ENCODE measurements at places on chromosomes 7 and 10. TPM values are rescaled to one million over a fixed set of nuclear protein-coding genes. Genes with fewer than 3 reads are reported as not detected.

GRCh38 chr10:17675638-17676037 is 31.7 kb downstream of the STAM start:
- no peak for DNase-seq
- peaks cover 40% of the 10 kb centered on the region for H3K4me1 ChIP-seq
- no peaks in the 10 kb centered on the region for H3K36me3 ChIP-seq
- H3K27ac ChIP-seq, result no peak overlapping the region

- H3K4me3 ChIP-seq, result no peak overlapping the region
- peaks cover 19% of the 10 kb centered on the region for H3K4me1 ChIP-seq
- no peaks in the 10 kb centered on the region for H3K36me3 ChIP-seq
- peak overlapping the region; percentile 42 for H3K27ac ChIP-seq
- H3K27me3 ChIP-seq, result no peaks in the 10 kb centered on the region
Measured at GRCh38 chr10:11874568-11875493, 51.7 kb downstream of the PROSER2 start.

- no peak for DNase-seq
- peak overlapping the region; percentile 97 for H3K4me3 ChIP-seq
- H3K27me3 ChIP-seq, result no peaks in the 10 kb centered on the region
- H3K36me3 ChIP-seq, result peaks cover 14% of the 10 kb centered on the region
- peak overlapping the region; percentile 91 for H3K27ac ChIP-seq
Measured at GRCh38 chr10:121928528-121928884, 675 bp upstream of the ATE1 start.

DNA sequence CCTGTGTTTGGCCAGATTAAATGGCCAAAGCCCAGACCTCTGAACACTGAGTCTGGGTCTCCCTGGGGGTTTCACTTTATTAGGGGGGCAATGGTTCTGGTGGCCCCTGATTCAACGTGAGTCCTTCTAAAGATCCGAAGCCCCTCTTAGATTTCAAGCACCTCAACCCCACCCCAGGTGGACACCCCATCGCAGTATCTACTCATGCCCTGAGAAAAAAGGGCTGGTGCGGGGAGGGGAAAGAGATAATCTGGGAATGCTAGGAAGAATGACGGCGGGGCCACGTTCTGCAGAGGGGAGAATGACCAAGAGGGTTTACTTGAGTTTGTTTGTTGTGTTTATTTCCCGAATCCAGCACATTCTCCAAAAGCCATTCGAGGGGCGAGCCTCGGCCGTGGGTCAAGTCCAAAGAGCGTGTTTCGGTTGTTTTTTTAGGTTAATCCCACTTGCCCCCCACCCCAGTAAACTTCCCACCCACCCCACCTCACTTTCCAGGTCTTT is 832 bp downstream of the PDLIM1 start:
- peak overlapping the region; percentile 97 for H3K4me3 ChIP-seq
- H3K36me3 ChIP-seq, result peaks cover 32% of the 10 kb centered on the region
- H3K27me3 ChIP-seq, result no peaks in the 10 kb centered on the region
- peak overlapping the region; percentile 84 for H3K27ac ChIP-seq
- H3K4me1 ChIP-seq, result peaks cover 40% of the 10 kb centered on the region

DNA sequence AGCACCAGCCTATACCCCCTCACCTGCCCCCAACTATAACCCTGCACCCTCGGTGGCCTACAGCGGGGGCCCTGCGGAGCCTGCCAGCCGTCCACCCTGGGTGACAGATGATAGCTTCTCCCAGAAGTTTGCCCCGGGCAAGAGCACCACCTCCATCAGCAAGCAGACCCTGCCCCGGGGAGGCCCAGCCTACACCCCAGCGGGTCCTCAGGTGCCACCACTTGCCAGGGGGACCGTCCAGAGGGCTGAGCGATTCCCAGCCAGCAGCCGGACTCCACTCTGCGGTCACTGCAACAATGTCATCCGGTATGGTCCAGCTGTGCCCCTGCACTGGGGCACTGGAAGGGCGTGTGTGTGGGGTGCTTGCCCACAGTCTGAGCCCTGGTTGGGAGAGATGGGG is 40.0 kb upstream of the BMPR1A start:
- no peak overlapping the region for H3K27ac ChIP-seq
- H3K4me3 ChIP-seq, result no peak overlapping the region
- no peaks in the 10 kb centered on the region for H3K27me3 ChIP-seq
- H3K36me3 ChIP-seq, result no peaks in the 10 kb centered on the region
- no peak for DNase-seq

DNA sequence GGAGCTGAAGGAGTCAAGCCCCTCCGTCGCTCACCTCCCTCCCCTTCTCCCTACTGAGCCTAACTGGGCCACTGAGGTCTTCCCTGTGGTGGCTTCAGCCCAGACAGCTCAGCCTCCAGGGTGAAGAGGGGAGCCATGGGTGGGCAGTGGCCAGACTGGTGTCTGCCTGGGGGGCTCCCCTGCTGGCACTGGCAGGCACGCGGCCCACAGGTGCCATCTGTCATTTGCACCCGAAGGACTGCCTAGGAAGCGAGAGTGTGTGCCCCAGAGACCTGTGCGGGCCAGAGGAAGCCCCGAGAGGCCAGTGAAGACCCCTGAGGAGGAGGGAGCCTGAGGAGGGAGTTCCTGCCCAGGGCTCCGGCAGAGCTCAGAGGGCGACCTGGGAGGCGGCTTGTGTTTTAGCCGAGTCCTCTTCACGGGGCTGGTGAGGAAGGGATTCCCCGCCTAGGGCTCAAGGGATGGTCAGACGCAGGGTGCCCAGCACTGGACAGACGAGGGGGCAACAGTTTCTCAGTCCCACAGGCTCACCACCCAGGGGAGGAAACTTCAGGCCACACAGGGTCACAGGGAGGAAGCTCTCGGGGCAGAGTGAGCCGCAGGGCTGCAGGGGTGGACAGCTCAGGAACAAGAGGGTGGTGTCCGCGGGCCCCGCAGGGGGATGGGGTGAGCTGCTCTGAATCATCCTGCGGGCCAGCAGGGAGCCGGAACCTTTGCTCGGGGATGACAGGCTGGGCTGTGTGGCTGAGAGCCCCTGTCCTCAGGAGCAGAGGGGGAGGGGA is 76.2 kb upstream of the PPP2R2D start:
- H3K36me3 ChIP-seq, result no peaks in the 10 kb centered on the region
- H3K27ac ChIP-seq, result no peak overlapping the region
- H3K27me3 ChIP-seq, result no peaks in the 10 kb centered on the region
- peak; percentile 40 for DNase-seq
- no peaks in the 10 kb centered on the region for H3K4me1 ChIP-seq
- no peak overlapping the region for H3K4me3 ChIP-seq

DNA sequence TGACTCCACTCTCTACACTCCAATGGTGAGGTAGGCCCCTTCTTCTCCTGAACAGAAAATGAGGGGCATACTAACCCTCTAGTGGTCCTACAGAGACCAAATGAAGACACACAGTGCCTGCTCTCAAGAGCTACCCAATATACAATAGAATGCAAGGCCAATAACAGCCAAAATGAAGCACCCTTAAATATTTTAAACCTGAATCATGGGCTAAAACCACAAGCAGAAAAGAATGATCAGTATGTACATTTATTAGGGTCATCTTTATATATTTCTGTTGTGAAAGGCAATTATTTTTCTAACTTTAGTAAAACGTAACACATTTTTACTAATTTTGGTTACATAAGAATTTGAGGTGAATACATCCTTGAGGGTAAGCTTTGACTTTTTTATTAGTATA is 49.9 kb upstream of the COL1A2 start:
- H3K27ac ChIP-seq, result peak overlapping the region; percentile 55
- no peaks in the 10 kb centered on the region for H3K36me3 ChIP-seq
- DNase-seq, result no peak
- H3K4me1 ChIP-seq, result peaks cover 55% of the 10 kb centered on the region
- no peaks in the 10 kb centered on the region for H3K27me3 ChIP-seq
- no peak overlapping the region for H3K4me3 ChIP-seq

GRCh38 chr10:13709931-13710650 is 123.3 kb downstream of the PRPF18 start:
- DNase-seq, result peak; percentile 30
- no peak overlapping the region for H3K27ac ChIP-seq
- no peaks in the 10 kb centered on the region for H3K36me3 ChIP-seq
- no peaks in the 10 kb centered on the region for H3K27me3 ChIP-seq

- H3K4me1 ChIP-seq, result no peaks in the 10 kb centered on the region
- DNase-seq, result no peak
- no peaks in the 10 kb centered on the region for H3K27me3 ChIP-seq
- no peak overlapping the region for H3K4me3 ChIP-seq
- H3K36me3 ChIP-seq, result no peaks in the 10 kb centered on the region
Measured at GRCh38 chr10:81943583-81943982, 68.6 kb downstream of the NRG3 start.

DNA sequence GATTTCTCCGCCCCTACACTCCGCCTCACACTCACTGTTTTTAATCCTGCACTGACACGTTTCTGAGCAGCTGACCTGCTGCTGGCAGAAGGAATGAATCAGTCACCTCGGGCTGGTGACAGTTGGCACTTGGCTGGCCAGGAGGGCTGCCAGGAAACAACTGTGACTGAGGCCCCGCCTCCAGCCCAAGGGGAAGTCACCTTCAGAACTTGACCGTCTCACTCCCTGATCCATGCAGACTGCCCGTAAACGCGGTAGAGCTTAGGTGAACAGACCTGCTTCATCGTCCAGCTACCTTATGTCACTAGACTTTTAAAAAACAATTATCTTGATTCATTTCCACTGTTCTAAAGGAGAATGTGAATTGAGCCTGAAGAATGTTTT is 107.5 kb downstream of the DOCK1 start:
- no peak overlapping the region for H3K4me3 ChIP-seq
- H3K36me3 ChIP-seq, result peaks cover 66% of the 10 kb centered on the region
- H3K27ac ChIP-seq, result no peak overlapping the region
- H3K4me1 ChIP-seq, result no peaks in the 10 kb centered on the region
- DNase-seq, result no peak

- DNase-seq, result no peak
- H3K4me1 ChIP-seq, result no peaks in the 10 kb centered on the region
- H3K4me3 ChIP-seq, result no peak overlapping the region
- H3K36me3 ChIP-seq, result no peaks in the 10 kb centered on the region
- no peak overlapping the region for H3K27ac ChIP-seq
Measured at GRCh38 chr10:129850790-129851189, 113.3 kb downstream of the EBF3 start.

GRCh38 chr10:109721453-109722064 is 201.8 kb downstream of the XPNPEP1 start:
- no peak overlapping the region for H3K4me3 ChIP-seq
- no peaks in the 10 kb centered on the region for H3K4me1 ChIP-seq
- no peak for DNase-seq
- H3K27ac ChIP-seq, result no peak overlapping the region

DNA sequence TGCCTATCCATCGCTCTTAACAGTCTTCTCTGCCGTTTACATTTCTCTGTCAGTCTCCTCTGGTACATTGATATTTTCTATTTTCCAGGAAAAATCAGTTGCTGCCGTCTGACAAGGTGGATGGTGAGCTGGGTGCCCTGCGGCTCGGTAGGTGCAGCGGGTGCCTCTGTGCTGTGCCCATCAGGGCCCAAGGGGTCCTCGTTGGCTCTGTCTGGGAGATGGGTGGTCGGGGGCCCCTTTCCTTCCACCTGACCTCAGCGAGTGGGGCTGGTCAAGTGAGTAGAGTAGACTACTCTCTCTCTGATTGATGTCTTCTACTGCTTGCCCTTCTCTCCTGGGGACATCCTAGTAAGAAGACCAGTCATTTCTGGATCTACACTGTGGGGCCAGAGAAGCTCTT is 57.4 kb downstream of the MINDY4 start:
- no peaks in the 10 kb centered on the region for H3K4me1 ChIP-seq
- peak; percentile 20 for DNase-seq
- no peaks in the 10 kb centered on the region for H3K36me3 ChIP-seq
- no peak overlapping the region for H3K27ac ChIP-seq
- H3K27me3 ChIP-seq, result no peaks in the 10 kb centered on the region

DNA sequence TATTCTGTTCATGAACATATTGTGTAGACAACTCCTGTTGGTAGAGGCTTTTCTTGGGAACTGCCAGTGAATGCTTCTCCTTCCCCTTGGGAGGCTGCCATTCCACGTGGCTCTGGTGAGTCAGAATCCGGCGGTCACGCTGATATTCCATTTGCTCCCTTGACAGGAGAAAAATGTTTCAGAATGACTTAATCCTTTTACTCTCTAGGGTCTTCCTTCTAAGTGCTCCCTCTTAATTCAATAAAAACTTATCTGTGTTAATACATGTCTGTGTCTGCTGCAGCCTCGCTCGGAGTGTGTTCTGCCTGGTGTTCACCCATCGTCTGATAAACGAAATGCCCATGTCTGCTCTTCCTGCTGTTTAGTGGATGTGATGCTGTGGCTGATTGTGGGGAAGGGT is 278.6 kb downstream of the ARHGAP12 start:
- DNase-seq, result peak; percentile 59
- peaks cover 11% of the 10 kb centered on the region for H3K4me1 ChIP-seq
- 0 out of 2 replicates have a peak overlapping the region, but pooled peaks have one; percentile 25 for H3K27ac ChIP-seq
- no peak overlapping the region for H3K4me3 ChIP-seq

DNA sequence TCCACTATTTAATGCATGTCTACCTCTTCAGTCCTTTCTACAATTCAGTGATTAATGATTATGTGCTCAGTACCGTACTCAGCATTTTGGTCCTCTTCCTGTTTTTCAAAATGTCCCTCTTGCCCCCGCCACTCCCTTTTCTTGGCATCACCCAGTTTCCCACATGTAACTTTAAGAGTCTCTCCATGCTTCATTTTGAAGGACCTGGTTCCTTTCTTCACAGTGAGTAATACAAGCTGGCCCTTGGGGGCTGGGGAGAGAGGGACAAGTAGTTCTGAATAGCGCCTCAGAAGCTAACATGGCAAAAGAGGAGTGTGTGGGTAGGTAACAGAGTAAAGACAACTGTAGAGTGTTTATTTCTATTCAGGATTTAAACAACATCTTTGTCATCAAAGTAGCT is 34.6 kb upstream of the SLIT1 start:
- H3K27ac ChIP-seq, result no peak overlapping the region
- no peaks in the 10 kb centered on the region for H3K27me3 ChIP-seq
- H3K36me3 ChIP-seq, result no peaks in the 10 kb centered on the region
- no peak overlapping the region for H3K4me3 ChIP-seq
- DNase-seq, result no peak

- no peak overlapping the region for H3K4me3 ChIP-seq
- no peak overlapping the region for H3K27ac ChIP-seq
- DNase-seq, result no peak
- no peaks in the 10 kb centered on the region for H3K36me3 ChIP-seq
- H3K27me3 ChIP-seq, result no peaks in the 10 kb centered on the region
- peaks cover 51% of the 10 kb centered on the region for H3K4me1 ChIP-seq
Measured at GRCh38 chr7:99098824-99099498, 44.9 kb downstream of the SMURF1 start.

DNA sequence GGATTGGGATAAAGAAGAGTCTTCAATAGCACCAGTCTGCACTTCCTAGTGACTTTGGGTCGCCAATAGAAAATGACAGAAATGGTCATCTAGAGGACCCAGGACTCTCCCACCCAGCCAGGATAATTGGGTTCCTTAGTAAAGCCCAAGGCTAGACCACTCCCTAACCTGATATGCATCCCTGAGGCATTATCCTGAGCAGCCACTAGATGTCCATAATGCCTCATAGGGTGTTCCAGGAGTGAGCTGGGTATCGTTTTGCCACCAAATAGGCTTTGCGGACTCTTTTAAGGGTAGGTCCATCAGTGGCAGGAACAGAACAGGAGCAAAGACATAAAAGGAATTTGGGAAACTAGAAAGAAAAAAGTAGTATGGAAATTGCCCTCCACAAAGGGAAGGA is 4.5 kb upstream of the LRRC4 start:
- peaks cover 15% of the 10 kb centered on the region for H3K4me1 ChIP-seq
- H3K27me3 ChIP-seq, result no peaks in the 10 kb centered on the region
- H3K4me3 ChIP-seq, result no peak overlapping the region
- DNase-seq, result no peak

Gene ITPRID1
- total RNA-seq, result not detected

Gene CFAP46
- not detected for total RNA-seq

Gene MGAM2
- total RNA-seq, result not detected

Gene PTTG1IP2
- total RNA-seq, result not detected

Gene CALML5
- total RNA-seq, result not detected

Gene COL28A1
- total RNA-seq, result not detected

Gene DYDC2
- not detected for total RNA-seq

Measured in SJSA1 (cell line).